ENCODE measurements at places on chromosomes 16 and 17.

GRCh38 chr16:71564335-71564967 lies 12.4 kb downstream of the TAT start:
- DNase-seq, result peak; percentile 28

GRCh38 chr16:30738984-30739951 lies 9.0 kb upstream of the PHKG2 start:
- DNase-seq, result no peak

GRCh38 chr17:17445296-17445924 lies 31.4 kb upstream of the MED9 start:
- DNase-seq, result no peak

DNA sequence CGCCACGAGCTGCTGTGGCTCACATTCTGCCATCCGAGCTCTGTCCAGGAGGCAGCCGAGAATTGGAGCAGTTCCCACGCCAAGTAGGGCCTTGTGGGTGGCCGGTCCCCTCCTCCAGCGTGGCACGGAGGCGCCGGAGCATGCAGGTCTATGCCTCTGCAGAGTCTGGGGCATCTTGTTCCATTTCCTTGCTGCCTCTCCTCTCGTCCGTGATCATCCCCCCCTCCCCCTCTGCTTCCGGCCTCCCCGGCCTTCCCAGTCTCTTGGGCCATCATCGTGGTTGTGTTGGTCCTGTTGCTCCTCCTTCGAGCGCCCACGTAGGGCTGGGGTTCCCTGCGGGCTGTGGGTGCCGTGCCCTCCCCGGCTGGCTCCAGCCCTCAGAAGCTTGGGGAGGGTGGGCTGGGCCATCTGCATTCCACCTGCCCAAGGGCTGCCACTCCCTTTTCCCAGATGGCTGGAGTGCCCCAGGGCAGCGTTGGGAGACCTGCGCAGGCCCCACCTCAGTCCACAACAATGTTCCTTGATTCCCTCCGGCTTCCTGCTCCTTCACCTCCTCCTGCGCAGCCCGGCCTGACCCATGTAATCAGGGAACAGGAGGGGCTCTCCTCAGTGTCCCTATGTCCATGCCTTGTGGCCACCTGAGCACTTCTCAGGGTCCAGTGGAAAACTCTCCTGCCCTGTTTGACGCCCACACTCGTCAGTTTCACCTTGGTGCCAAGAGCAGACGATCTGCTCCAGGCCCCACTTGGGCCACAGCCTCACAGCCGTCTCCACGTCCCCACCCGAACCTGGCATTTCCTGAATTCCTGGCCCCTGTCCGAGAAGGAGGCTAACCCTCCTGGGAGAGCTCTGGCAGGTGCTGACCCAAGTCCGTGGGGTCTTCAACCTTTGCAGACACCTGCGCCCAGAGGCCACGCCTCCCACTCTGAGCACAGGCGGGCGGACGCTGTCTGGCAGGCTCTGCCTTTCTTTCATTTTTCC lies 37.1 kb downstream of the BAIAP2 start:
- DNase-seq, result no peak

GRCh38 chr17:44095647-44096496 lies 25.3 kb downstream of the G6PC3 start:
- DNase-seq, result peak; percentile 83

- DNase-seq, result peak; percentile 75
These were observed 13.5 kb upstream of the ITGB3 start for GRCh38 chr17:47239967-47240651.

- no peak for DNase-seq
These were observed 87.3 kb upstream of the IRX6 start for GRCh38 chr16:55236655-55237054.

DNA sequence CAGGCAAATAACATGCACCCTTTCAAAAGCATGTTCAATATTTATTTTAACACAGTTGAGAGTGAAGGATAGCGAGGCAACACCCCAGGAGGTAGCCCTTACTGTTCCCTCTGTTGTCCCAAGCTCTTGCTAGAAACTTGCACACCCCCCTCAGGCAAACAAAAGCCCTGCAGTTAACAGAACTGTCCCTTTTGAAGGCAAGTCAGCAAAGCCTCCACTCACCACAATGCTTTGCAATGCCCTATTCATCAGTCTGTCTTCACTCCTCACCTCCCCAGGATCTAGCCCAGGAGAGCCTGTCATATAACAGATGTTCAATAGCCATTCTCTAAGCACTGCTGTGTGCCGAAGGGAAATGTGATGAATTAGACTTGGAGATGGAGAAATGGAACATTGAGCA lies 3.5 kb upstream of the CNEP1R1 start:
- no peak for DNase-seq
